ENCODE measurements at places on chromosomes 6 and 20. TPM values are rescaled to one million over a fixed set of nuclear protein-coding genes. Genes with fewer than 3 reads are reported as not detected.

Gene CENPW
- total RNA-seq = 41.2 TPM

Gene MMP24
- total RNA-seq = not detected

Gene BRD2
- total RNA-seq = 238 TPM

Gene EPPIN
- total RNA-seq = not detected

Gene WDR27
- total RNA-seq = 45.0 TPM

Gene PTK7
- 7.8 TPM for total RNA-seq

Gene NINL
- 4.8 TPM for total RNA-seq

Gene TFAP2A
- total RNA-seq = 0.36 TPM

Gene TTBK1
- total RNA-seq = 1.1 TPM

Gene SLPI
- not detected for total RNA-seq

DNA sequence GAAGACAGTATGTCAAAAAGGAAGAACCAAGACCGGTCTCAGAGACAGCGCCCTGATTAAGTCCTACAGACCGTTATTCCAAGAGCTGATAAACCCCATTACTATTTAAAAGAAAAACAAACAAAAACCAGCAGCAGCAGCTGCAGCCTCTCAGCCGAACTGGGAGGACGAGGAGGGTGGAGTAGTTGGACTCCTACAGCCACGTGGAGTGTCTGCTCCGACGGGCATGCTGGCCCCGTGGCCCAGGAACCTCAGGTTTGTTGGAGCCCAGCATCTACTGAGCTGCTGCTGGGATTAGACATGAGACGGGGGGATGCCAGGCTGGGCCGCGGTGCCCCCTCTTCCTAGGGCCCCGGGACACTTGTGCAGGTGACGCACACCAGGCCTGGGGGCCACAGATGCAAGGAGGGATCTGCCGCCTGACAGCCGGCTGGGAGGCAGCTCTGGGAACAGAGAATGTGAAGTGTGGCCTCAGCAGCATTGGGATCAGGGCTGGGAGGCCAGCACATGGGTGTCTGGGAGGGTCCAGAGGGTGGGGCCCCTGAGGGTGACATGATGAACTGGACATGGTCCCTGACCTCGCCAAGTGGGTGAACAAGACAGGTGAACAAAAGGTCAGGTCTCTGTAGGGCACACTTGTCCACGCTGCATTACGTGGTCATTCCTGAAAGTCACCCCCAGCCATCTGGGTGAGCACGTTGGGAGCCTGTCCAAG is 2.9 kb upstream of the ZBTB46 start:
- DNase-seq = no peak

DNA sequence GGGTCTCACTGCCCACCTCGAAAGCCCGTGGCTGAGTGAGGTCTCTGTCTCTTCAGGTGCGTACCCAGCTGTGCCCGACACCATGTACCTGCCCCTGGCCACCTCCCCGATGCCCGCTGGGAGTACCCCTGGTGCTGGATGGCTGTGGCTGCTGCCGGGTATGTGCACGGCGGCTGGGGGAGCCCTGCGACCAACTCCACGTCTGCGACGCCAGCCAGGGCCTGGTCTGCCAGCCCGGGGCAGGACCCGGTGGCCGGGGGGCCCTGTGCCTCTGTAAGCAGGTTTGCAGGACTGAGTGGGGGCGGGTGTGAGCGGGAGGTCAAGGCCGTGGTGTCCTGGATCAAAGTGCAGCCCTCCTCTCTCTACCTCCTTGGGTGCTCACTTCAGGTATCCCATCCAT is 4.7 kb downstream of the CCN5 start:
- no peak for DNase-seq

GRCh38 chr20:59729506-59729905 is 125.2 kb downstream of the PHACTR3 start:
- DNase-seq = no peak

DNA sequence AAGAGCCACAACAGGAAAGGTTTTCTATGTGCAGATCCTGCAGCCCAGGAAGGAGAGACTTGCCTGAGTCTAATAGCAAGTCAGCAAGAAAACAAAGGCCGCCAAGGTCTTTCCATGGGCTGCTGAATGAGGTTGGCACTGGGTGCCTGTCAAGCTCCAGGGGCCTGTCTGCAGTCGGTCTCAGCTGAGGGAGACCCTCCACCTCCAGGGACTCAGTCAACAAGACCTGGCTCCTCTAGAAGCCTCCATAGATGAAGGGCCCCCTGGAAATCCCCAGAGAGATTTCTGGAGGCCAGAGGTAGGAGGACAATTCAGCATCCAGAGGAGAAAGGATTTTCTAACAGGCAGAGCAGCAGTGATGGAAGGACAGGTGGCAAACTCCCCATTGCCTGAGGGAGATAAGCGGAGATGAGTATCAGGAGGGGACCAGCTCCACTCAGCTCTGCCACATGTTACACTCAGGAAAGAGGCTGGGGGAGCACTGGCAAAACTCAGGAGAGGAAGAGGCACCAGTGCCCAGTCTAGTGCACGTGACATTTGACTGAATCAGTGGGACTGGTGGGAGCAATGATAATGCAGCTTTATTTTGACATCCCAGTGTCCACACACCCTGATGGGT is 33.5 kb upstream of the FKBP1A start:
- DNase-seq = no peak

DNA sequence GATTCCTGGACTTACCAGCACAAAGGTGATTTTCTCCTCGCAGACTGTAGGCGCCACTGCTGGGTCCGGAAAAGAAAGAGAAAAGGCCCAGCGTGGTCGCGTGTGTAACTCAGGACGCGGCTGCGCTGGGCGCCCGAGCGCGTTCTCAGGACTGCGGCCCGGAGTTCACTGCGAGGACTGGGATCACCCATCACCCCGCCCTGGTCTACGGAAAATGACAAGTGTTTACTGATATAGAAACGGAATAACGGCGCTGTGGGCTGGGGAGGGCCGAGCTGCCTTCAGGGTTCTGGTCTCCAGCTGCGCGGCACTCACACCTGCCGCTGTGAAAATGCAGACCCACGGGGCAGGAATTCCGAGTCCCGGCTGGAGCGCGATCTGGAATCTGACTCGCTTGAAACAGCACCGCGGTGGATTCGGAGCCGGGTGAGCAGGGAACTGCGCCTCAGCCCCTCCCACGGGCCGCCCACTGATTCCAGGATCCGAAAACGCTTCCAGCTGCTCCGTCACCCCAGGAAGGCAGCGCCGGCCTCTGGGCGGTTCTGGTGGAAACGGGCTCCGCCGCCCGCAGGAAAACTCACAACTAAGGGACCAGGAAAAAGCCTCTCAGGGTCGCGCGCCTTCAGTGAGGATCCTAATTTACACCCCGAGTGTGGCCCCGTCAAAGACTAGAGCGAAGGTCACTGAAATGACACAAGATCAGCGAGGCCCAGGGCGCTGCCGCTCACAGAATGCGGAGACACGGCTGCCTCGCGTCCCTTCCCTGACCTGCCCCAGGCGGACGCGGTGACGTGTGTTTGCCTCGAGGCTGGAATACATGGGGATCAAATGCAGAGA is 34.5 kb downstream of the HLA-A start:
- peak; percentile 73 for DNase-seq

GRCh38 chr6:67888886-67889681 is 746.0 kb upstream of the ADGRB3 start:
- no peak for DNase-seq

GRCh38 chr6:125858427-125859320 is 67.9 kb downstream of the NCOA7 start:
- DNase-seq = peak; percentile 23

DNA sequence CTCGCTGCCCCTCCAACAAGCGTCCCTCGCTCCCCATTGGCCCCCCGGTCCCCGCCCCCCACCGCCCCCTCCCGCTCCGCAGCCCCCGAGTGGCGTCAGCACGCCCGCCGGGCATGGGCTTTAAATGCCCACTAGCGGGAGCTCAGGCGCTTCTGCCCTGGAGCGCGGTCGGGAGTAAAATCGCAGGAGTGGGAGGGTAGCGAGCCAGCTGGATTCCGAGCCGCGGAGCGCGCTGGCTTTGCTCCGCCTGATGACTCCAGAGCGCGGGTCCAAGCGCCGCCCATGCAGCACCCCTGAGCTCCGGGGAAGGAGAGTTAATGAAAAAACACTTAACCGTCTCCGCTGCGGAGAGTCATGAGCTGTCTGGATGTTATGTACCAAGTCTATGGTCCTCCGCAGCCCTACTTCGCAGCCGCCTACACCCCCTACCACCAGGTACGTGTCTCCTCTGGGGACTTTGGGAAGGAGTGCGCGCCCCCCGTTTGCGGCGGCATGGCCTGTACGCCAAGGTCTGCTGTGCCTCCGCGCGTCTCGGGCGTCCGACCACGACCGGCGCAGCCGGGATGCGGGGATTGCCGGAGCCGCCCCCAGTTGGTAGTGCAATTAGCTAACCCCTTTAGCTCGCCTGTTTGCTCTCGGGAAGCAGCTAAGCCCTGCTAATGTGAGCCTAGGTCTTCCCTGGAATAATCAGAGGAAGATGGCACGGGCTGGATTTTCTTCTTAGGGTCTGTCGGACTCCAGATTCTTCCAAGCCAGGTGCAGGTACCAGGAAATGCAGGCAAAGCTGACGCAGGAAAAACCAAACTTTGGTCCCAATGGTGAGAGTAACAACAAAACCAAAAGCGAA is at the start of gene VGLL2:
Gene VGLL2, plus strand, starts transcription at position 149 of the 847 bp plus-strand sequence. Its CDS starts 206 bp downstream, at position 355.
- DNase-seq = no peak

GRCh38 chr6:26286168-26286877 is 78.7 kb upstream of the BTN3A2 start:
- DNase-seq = peak; percentile 77

- no peak for DNase-seq
Measured at GRCh38 chr6:9126878-9127560, 691.7 kb upstream of the SLC35B3 start.

DNA sequence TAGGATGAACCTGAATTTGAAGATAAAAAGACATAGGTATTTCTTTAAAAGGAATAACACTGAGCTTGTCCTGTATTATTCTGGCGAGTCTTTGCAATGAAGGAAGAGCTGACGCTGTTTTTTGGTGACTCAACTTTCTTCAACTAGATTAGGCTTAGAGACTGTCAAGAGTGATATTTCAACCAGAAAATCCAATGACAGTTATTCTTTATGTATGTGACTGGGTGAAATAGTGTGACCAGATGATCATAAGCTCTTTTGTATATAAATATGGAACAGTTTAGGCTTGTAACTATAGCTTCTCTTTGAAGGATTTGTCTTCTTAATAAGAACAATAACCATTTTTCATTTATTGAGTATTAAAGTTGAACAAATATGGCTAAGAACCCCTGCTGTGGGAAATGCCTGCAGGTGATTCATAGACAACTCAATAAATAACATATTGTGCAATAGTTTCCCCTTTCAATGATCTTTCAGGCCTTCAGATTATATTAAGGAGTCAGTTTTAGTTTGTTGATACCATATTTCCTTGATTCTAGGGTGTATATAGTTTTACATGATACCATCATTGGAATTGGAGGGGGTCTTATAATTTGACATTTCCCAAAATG is 265.6 kb upstream of the JAG1 start:
- no peak for DNase-seq

DNA sequence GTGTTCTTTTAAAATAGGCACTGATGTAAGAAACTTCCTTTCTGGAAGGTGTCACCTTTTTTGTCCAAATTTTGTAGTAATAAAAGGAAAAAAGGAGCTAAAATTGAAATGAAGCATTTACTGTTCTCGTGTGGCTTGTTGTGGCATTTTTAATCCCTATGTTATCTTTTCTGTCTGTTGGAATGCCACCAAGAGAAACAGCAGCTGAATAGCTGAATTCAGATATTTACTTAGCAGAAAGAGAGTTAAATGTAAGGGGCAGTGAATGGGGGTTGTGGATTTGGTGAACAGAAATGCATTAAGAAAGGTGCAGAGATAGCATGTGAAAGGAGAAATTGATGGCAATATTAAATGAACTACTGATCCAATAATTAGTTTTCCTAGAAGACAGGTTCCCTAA is 573.6 kb upstream of the EPHA7 start:
- DNase-seq = no peak

GRCh38 chr6:88376768-88377387 is 210.7 kb upstream of the CNR1 start:
- no peak for DNase-seq

DNA sequence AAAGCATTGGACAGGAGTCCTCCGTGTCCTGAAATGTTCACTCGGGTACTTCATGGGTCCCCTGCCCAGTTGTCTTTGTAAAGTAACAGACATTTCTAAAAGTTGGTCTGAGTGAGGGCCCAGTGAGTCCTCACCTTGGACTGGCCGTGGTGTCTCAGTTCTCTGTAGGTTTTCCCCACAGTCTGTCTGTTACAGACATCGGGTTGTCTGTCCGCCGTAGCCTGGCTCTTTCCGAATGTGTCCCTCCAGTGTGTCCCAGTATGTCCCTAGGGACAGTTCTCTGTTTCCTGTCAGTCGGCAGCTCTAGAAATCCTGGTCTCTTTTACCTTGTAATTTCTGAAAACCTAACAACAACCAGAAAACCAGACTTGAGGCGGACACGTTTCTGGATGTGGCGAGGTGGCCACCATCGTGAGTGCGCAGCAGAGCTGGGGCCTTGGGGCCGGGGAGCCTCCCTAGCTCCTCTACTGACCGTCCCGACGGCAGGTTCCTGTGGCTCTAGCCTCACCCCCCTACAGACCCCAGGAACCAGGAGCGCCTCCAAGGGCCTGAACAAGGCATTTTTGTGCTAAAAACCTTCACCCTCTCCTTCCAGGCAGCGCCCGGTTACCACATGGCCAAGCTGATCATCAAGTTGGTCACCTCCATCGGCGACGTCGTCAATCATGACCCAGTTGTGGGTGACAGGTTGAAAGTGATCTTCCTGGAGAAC is 42.2 kb downstream of the PYGB start:
- DNase-seq = no peak

DNA sequence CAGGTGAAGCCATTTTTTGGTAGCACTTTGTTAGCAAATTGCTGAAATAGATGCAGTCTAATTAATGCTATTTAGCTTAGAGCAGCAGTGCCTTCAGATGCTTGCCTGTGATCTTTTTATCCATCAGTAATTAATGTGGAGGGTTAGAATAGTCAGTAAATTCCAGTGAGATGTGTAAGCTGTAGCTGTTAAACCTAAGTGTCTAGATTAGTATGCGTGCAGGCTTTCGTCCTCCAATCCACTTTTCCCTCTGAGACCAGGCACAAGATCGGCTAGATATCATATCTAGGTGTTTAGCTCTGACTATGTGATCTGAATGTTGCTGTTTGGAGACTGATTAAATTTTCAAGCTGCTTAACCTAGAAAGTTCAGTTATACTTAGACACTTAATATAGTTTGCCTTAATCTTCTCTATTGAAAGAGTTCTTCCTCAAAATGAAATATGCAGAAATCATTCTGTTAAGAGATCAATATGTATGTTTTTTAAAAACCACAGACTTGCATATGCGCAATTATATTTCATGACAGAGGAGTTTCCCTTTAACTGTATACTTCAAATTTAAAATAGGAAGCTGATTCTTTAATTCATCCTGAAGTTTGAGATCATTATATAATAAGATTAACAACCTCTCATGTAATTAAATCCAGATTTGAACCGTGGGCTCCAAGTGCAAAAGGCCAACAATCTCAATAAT is 41.2 kb downstream of the XRN2 start:
- DNase-seq = no peak

DNA sequence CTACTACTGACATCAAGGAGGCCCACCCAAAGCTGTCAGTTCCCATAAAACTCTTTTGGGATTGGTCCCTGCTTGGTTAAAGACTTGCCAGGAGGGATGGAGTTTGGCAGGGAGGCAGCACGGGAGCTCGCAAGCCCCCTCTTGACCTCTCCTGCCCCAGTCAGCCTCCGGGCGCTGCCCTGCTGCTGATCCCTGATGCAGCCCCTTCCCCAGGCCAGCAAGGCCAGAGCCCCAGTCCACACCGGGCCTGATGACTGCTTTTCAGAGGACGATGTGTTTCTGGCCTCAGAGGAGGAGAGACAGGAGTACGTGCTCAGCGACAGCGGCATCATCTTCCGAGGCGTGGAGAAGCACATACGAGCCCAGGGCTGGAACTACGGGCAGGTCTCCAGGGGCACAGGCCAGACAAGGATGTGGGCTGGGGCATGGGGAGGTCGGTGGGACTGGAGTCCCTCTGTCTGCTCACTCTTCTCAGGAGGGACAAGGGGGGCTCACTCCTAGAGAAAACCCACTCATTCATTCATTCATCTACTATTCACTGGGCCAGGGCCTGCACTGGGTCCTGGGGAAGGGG is 15.6 kb downstream of the TGM6 start:
- DNase-seq = no peak
